Muscle of back (tissue), 13 donors: ENCODE measurements at places on chromosomes 1 and 21.

DNA sequence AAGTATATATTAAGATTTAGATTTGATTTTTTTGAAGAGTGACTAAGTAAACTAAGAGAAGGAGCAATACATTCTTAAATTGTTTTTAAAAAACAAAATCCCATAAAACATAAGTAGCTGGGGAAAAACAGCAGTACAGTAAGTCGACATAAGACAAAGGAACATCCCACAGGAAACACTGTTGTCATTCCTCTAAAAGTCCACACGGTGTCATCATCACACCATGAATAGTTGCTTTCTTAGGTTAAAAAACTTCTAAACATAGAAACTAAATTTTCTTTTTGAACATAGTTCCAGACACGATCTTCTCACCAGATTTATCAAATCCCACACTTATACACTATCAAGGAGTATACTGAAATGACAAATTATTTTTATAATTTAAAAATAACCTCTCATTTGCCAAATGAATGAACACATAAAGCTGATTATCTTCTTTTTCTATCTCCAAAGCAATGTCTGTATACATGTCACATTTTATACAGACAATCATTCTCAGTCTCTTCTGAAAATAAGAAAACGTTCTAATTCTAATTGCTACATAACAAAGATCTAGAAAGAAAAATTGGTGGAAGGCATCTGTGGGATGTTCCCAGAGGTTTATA lies 15.8 kb downstream of the ODF2L start:
- peak; percentile 78 for DNase-seq

DNA sequence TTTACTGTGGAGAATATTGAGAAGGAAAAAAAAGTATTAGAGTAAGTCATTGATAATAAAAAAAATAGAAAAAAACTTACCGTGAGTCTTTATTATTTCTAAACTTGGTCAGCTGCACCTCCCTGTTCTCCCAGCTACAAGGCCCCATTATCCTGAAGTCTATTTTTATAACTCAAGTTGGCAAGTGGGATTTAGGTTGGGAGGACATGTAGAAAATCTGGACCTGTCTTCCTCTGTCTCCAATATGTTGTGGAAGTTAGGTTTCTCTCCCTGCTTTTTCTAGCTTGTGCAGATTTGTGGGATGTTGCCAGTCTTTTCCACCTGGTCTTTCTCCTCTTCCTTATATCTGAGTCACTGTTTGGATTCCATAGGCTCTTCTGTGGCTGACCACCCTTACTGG lies 361.4 kb downstream of the HLX start:
- no peak for DNase-seq

DNA sequence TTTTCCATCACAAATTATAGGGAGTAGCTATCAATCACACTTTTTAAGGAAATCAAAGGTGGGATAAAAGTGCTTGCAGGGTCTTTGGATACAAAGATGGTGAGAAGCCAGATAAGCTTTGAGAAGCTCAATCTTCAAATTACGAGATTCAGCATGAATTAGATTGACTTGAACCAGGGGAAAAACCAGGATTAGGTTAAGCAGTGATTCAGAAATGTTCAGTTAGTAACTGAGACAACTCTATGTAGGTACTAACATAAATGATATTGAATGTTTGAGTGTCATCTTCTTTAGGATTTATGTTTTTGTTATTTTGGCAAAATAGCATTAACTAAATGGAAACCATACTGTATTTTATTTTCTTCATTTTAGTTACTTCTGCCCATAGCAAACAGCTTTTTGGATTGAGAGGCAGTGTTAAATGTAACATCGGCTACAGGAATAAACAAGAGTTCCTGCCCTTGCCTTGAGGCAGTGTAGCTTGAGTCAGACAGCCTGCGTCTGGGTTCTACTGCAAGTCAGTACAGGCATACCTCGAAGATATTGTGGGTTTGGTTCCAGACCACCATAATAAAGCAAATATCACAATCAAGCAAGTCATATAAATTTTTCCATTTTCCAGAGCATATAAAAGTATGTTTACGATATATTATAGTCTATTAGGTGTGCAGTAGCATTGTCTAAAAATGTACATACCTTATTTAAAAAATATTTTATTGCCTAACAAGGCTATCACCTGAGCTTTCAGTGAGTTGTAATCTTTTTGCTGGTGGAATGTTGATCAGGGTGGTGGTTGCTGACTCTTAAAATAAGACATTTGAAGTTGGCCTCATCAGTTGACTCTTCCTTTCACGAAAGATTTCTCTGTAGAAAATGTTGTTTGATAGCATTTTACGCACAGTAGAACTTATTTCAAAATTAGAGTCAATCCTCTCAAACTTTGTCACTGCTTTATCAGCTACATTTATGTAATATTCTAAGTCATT lies 36.9 kb upstream of the BACH1 start:
- DNase-seq = no peak

GRCh38 chr1:162151900-162152829 lies 82.7 kb downstream of the NOS1AP start:
- no peak for DNase-seq

- DNase-seq = peak; percentile 93
Measured at GRCh38 chr1:26321315-26322041, 3.7 kb downstream of the CD52 start.
